ENCODE measurements at places on chromosomes 16 and 17.

- DNase-seq = no peak
Observed at GRCh38 chr16:89920723-89921122, 2.1 kb downstream of the MC1R start.

DNA sequence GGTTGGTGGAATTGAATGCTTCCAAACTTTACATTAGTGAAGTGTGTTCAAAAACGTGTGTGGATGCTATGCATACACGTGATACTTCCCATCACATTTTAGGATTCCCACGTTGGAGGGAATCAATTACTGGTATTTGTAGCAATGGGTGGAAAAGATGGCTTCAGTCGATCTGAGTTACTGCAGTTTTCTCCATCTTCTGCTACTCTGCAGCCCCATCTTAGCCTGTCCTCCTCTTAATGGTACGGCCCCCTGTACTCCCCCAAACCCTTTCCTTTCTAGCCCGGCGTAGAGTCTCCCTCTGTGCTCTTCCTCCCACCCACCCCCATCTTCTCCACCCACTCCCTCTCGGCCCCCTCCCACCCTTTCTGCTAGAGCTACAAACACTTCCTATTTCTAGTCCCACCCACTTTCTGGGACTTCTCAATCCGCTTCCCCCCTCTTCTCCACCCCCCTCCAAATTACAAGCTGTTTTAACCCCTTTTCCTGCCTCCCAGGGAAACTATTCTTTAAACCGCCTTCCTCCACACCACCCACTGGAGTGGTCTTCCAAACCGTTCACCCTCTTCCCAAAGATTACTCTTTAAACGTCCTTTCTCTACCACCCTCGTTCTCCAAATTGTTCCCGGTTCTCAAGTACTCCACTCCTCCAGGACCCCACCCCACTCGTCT lies 1.1 kb downstream of the CHTF8 start:
- DNase-seq = peak; percentile 61

DNA sequence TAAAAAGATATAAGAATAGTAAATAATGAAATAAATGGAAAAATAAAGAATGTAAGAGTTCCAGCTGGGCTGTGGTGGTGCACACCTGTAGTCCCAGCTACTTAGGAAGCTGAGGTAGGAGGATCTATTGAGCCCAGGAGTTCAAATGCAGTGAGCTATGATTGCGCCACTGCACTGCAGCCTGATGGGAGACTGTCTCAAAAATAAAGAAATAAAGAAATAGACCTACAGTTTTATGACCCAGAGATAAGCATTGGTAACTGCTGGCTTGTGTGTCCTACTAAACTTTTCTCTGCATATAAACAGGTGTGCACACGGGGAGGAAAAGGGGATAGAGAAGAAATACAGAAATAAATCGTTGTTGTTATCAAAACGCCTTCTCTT lies 7.8 kb upstream of the PDP2 start:
- DNase-seq = no peak

GRCh38 chr17:47741109-47741792 lies 8.2 kb downstream of the TBX21 start:
- no peak for DNase-seq

DNA sequence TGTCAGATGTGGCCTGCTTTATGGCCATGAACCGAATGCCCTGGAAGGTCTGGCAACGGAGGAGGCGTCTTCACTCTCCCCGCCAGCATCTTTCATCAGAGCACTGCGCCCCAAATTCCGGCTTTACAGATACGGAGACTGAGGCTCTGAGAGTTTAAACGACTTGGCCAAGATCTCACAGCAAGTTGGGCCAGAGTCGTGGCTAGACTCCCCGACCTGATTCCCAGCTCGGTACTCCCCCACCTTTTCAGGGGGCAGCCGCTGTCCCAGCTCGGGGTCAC lies 1.7 kb downstream of the NGFR start:
- no peak for DNase-seq

DNA sequence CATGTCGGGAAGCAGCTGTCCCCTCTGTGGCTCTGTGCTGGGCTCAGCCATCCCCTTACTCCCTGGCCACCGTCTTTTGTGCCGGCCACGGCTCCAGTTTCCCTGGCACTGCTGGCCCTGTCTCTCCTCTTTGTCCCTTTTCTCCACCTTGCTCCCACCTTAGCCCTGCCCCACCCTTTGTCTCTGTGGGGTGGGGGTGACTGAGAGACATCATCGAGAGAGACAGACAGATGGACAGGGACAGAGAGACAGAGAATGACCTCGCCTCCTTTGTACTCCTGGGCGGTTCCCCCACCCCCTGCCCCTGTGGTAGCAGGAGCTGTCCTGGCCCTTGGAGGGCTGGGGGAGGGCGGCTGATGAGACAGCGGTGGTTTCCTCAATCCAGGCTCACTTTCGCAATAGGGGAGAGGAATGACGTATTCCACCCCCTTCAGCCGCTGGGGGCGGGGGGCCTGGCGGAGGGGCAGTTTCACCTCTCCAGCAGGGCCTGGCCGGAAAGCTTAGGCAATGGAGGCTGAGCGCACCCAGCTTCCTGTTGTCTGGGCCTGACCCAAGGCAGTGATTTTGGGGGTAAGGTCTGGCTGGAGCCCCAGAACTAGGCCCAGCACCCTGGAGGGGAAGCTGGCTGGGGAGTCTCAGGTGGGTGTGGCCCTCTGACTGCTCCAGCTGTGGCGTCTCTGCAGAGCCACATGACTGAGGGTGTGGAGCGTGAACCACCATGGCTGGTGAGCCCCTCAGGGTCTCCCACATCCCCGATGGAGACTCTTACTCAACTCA lies 7.3 kb downstream of the FMNL1 start:
- DNase-seq = no peak

- DNase-seq = no peak
Observed at GRCh38 chr17:74742153-74742515, 5.1 kb downstream of the RAB37 start.

DNA sequence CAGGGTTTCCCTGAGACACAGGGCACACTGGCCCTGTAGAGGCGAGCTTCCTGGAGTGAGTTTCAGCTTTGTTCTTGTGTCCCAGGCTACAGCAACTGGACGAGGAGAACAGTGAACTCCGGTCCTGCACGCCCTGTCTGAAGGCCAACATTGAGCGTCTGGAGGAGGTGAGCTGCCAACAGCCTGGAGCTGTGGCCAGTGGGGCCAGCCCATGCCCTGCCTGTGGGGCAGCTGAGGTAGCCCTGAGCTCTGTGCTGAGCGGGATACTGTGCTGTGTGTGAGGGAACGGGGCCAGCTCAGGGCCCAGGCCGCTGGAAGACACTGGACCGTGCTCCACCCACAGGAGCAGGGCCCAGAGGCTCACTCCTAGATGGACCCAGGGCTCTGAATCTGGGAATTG lies 8.7 kb upstream of the CAPN15 start:
- no peak for DNase-seq

DNA sequence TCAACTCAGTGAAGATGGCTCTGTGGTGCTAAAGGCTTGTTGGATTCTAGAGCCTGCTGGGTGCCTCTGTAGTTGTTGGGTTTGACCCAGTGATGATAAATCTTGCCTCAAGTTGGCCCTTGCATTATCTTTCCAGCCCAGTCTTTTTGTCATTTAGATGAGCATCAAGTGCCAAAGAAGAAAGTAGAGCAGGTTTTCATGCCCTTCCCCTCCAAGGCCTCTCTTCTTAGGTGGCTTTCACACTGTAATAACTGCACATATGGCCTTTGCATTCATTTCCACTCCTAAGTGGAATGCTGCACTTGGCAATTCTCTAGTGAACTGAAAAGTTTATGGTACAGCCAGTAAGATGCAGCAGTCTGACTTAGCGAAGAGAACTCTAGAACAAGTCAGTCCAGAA lies 165.1 kb downstream of the PHKB start:
- DNase-seq = no peak

GRCh38 chr17:31508288-31509094 lies 117.0 kb downstream of the RAB11FIP4 start:
- no peak for DNase-seq

GRCh38 chr16:57648125-57648524 lies 19.7 kb downstream of the ADGRG1 start:
- DNase-seq = no peak

DNA sequence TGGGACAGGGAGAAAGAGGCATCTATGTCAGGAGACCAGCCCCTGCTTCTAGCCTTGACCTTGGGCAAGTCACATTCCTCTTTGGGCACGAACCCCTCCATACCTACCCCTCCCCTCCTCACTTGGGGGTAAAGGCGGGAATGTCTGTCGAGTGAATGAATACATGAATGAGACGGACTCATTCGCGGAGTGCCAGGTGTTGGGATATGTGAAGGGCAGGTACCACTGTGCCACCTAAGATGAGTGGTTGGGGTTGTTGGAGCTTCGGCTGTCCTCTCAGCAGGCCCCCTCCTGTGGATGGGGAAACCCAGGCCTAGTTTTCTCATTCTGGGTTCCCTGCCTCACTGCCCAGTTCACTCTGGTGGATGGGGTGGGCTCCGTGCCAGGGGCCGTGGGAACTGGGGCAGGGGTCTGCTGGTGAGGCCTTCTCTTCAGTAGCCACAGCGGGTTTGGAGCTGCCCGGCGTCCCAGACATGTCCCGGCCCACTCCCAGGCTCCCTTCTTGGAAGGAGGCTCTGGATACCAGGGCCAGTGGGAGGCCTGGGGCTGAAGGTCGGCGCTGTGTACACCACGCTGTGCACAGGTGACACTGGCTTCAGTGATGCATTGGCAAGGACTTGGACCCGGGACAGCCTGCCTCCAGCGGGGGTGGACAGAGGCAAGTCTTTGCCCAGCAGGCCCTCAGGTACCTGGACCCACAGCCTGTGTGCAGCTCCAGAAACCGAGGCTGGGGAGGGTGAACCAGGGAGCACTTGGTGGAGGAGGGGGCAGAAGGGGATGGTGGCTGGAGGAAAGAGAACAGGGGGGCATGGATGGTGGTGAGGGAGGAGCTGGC lies 5.6 kb downstream of the GLIS2 start:
- DNase-seq = no peak

DNA sequence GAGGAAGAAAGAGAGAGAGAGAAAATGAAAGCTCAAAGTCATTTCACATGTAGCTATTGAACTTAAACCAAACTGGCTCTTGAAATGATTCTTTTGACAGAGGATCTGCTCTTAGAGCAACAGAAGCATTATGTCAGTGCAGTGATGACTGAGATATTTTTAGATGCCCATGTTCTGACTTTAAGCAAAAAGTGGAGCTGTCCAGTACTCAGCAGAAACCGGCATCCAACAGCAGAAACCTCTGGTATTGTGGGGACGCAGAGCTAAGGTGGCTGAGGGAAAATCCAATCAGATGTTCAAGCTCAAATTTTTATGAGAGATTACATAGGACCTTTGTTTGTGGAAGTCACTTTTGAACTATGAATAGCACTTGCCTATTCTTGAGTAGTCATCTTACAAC lies 69.8 kb upstream of the ANKFN1 start:
- no peak for DNase-seq

- DNase-seq = no peak
Observed at GRCh38 chr16:23784811-23785447, 30.1 kb downstream of the CHP2 start.

DNA sequence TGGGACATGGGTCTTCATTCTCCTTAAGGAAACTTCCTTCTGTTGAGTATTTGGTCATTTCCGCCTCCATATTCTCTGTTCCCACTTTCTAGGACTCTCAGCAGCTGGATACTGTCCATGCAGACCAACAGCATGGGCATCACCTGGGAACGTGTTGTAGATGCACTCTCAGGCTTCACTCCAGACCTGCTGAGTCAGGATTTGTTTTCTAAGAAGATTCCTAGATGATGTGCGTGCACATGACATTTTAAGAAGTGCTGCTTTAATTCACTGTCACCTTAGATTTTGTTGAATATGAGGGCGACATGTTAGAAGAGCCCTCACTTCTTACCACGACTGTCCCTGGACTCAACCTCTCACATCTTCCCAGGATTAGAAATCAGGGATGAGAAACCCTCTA lies 10.0 kb upstream of the SDK2 start:
- no peak for DNase-seq

- DNase-seq = no peak
Observed at GRCh38 chr16:85724936-85725335, 26.0 kb downstream of the C16orf74 start.

GRCh38 chr17:75048249-75048878 lies 1.3 kb downstream of the KCTD2 start:
- DNase-seq = no peak

GRCh38 chr17:30132615-30133014 lies 16.0 kb downstream of the NSRP1 start:
- no peak for DNase-seq

DNA sequence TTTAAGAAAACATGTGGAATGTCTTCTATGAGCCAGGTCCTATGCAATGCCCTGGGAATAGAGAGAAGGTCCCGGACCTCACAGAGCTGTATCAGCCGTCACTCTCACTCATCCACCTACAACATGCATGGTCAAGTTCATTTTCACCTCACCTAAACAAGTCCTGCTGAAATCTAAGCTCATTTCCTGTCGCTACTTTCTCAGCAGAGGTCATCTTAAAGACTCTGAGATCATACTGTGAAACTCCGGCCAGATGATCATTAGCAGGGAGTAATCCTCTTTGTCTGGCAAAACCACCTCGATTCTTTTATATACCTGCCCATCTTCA lies 66.2 kb upstream of the LYRM9 start:
- no peak for DNase-seq

DNA sequence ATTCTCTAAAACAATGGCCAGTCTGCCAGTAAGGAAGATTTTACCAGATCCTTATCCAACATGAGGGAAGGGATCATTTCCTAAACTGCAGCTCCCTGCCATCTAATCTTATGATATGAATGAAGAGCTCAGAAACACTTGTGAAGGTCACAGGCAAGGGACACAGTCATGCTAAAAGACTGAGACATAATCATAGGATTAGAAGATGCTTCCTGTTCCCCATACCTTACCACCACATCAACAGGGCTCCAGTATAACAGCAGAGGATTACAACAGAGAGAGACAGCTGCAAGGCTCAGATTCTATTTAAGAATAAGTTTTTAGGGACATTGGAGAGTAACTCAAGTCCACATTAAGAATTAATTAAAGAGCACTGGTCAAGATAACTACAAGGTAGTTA lies 93.3 kb downstream of the BRIP1 start:
- DNase-seq = no peak

GRCh38 chr17:17866897-17867296 lies 30.1 kb upstream of the SREBF1 start:
- no peak for DNase-seq

- peak; percentile 43 for DNase-seq
Observed at GRCh38 chr16:56332464-56333079, 92.8 kb downstream of the AMFR start.

DNA sequence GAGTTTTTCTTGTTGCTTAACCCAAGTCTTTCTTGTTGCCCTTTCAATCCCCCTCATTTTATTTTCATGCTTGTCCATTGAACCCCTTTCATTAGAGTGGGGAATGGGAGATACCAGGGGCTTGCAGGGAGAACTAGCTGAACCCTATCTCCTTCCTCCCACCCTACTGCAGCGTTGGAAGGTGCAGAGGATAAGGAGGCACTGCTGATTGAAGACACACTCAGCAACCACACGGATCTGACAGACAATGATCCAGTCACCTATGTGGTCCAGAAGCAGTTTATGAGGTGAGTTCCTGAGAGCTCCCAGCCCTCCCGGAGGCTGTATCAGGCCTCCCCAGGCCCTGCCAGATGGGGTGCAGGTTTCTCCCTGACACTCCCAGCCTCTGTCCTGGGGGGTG lies 32.5 kb downstream of the ANKRD40 start:
- DNase-seq = no peak
